Stimulated activated CD4-positive, alpha-beta T cell treated with anti-CD3 and anti-CD28 coated beads, Interleukin-1b, Interleukin-23, amount 100 ng/mL, for 48 hours (primary cell): ENCODE measurements at places on chromosomes 7 and 10.

DNA sequence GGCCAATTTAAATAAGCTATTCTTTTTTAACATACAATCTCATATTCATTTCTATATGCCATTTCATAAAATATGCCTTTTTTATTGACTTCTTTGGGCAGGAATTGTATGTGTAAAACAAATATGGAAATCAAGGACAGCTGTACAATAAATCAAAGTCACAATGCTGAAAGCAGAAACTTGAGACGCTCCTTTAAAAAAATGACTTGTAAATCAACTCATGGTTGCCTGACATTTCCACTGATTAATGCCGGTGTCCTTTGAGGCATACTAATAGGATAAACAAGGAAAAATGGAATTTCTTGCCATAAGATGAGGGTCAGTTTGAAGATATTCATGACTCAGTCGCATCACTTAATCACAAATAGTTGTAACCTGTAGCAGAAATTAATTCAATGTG lies 247.4 kb upstream of the TEX47 start:
- DNase-seq: no peak

GRCh38 chr7:151658778-151659177 lies 139.1 kb upstream of the RHEB start:
- no peak for DNase-seq

GRCh38 chr10:69733791-69734261 lies 67.9 kb upstream of the COL13A1 start:
- no peak for DNase-seq

GRCh38 chr7:140196361-140197217 lies 19.8 kb upstream of the KDM7A start:
- DNase-seq: no peak

- DNase-seq: no peak
Observed at GRCh38 chr10:17418249-17418648, 36.1 kb downstream of the ST8SIA6 start.

- DNase-seq: no peak
Observed at GRCh38 chr7:44768628-44769371, 20.2 kb downstream of the ZMIZ2 start.

- DNase-seq: peak; percentile 87
Observed at GRCh38 chr10:88091490-88092061, 228.2 kb downstream of the PTEN start.

DNA sequence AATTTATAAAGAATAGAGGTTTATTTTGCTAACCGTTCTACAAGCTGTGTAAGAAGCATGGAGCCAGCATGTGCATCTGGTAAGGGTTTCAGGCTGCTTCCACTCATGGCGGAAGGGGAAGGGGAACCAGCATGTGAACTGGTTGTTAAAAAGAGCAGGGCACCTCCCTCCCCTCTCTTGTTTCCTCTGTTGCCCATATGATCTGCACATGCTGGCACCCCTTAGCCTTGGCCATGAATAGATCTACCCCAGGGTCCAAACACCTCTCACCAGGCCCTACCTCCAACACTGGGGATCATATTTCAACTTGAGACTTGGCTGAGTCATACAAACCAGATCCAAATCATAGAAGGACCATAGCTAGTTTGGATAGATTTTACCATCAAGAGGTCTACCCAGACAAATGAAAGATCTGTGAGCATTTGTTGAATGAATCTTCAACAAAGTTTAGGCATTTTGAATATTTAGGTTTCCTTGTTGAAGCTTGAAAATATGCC lies 36.0 kb upstream of the NRP1 start:
- DNase-seq: no peak

GRCh38 chr7:47145186-47145725 lies 436.7 kb downstream of the TNS3 start:
- no peak for DNase-seq

- no peak for DNase-seq
Observed at GRCh38 chr7:117412946-117413559, 14.2 kb downstream of the ASZ1 start.

DNA sequence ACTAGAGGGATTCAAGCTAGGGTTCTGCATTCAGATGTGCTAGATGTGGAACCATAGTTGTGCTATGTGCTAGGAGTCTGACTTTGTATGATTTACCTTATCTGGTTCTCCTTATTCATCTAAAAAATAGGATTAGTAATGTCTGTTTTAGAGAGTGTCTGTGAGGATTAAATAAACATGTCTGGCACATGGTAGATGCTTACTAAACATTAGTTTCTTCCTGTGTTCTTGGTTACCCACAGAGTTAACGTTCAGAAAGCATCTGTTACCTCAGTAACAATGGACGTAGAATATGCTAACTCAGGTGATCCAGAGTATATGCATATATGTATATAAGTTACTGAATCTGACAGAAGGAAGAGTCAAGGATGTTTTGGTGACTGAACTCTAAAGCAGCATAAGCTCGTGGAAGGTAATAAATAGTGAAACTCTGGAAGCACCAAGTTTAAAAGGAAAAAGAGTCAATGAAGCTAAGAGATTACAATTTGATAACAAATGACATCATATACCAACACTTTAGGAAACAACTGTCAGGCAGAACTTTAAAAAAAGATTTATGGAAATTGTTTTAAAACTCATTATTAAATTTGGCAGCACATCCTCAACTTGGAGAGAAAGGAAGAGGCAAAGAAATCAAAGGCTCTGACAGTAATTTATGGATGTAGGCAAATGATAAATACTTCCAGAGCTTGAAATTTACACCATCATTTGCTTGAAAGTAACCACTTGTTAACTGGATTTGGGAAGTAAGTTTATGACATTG lies 127.0 kb downstream of the CCNY start:
- DNase-seq: no peak

- DNase-seq: no peak
Observed at GRCh38 chr10:82564353-82565196, 689.6 kb downstream of the NRG3 start.

GRCh38 chr10:75528392-75528791 lies 97.0 kb downstream of the LRMDA start:
- no peak for DNase-seq

- DNase-seq: no peak
Observed at GRCh38 chr7:64873155-64873500, 29.9 kb upstream of the ZNF273 start.

GRCh38 chr10:45557275-45557905 lies 115.2 kb downstream of the ZFAND4 start:
- no peak for DNase-seq

DNA sequence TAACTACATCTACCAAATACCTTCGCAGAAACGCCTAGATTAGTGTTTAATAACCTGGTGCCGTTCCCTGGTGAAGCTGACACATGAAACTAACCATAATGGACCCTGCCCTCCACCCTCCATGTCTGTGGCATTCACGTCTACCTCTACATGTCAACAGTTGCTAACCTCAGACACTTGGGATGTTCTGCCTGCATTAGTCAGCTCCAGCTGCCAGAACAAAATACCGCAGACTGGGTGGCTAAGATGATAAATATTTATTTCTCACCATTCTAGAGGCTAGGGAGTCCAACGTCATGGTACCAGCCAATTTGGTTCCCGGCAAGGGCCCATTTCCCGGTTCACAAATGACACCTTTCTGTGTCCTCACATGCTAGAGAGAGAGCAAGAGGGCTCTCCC lies 118.5 kb upstream of the CHST15 start:
- no peak for DNase-seq

DNA sequence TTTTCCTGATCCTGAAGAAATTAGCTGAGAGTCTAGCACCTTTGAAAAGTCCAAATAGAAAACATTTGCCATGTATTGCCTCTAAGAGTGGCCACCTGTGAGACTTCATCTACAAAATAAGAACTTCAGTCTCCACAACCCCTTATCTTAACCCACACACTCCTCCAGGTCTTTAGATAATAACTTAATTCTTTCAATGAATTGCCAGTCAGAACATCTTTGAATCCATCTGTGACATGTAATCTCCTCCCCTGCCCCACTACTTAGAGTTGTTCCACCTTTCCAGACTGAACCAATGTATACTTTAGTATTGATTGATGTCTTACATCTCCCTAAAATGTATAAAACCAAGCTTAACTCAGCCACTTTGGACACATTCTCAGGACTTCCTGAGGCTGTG lies 84.4 kb upstream of the FAM171A1 start:
- DNase-seq: no peak

GRCh38 chr7:156504687-156505545 lies 135.7 kb upstream of the RNF32 start:
- DNase-seq: no peak

GRCh38 chr10:73871295-73872189 lies 2.8 kb downstream of the CAMK2G start:
- no peak for DNase-seq

- DNase-seq: no peak
Observed at GRCh38 chr7:113548137-113548536, 370.7 kb downstream of the PPP1R3A start.

DNA sequence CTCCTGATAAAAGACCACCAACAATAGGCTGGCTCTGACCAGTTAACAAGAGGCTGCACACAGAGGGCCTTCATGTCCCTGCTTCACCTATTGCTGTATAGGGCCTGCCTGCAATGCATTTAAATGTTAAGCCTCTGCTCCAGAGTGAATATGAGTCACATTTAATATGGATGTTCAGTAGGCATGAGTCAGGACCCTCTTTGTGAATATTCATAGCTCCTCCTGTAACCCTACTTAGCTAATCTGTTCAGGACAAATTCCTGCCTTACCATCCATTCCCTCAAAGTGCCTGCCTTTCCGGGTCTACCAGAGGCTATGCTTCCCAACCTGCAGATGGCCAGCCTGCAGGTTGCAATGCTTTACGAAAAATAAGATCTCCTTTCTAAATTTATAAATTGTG lies 32.5 kb downstream of the ARHGAP22 start:
- DNase-seq: no peak

DNA sequence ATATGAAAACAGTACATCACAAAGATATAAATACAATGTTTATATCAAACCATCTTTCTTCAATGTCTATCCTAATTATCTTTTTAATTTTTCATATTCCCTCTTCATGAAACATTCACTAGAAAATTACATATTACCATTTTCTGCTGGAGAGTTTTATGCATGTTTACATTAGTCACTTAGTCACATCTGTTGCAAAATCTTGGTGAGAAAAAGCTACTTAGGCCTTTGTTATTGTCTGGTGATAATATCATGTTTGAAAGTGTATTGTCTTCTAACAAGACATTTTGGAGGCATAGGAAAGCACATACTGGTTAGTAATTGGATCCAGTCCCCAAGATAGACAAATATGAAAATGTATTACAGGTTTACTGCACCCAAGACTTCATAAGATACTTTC lies 163.6 kb downstream of the GNAI1 start:
- no peak for DNase-seq

GRCh38 chr10:62068464-62068863 lies 167.0 kb downstream of the ARID5B start:
- no peak for DNase-seq

DNA sequence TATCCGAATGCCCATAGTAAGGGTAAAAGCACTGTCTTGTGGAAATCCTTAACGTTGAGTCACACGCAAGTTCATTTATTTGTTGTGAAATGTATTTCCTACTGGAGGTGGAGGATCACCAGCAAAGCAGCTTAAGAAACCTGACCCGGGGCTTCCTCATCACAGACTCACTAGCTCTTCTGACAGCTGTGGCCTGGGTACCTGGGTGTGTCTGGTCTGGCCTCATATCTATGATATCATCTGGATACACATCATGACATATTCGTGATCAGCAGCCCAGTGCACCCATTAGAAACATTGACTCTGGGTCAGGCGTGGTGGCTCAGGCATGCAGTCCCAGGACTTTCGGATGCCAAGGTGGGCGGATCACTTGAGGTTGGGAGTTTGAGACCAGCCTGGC lies 8.8 kb downstream of the DRGX start:
- DNase-seq: no peak

DNA sequence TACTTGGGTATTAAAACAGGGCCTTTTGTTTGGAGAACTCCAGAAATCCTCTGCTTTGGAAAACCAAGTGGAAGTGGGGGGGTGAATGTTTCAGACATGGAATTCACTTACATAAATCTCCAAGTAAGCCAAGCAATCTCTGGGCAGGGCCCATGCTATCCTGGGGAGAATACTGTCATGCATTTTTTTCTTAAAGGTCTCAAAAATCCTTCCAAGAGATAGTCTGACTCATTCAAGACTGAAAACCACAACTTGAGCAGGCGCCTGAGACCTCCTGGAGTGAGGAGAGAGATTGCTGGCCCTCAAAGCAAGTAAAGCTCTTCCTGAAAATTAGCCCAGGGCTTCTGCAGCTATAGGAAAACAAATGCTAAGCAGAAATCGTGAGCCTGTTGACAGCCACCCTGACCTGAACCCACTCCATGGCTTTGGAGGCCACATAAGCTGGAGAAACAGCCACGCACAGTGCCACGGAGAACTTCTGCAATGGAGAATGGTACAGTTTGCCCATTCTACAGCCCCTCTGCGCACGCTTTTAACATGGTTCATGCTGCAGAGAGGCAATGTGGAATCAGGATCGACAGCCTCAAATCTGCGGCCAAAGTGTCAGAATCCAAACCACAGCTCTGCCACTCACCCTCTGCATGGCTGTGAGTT lies 203.1 kb upstream of the AUTS2 start:
- no peak for DNase-seq

DNA sequence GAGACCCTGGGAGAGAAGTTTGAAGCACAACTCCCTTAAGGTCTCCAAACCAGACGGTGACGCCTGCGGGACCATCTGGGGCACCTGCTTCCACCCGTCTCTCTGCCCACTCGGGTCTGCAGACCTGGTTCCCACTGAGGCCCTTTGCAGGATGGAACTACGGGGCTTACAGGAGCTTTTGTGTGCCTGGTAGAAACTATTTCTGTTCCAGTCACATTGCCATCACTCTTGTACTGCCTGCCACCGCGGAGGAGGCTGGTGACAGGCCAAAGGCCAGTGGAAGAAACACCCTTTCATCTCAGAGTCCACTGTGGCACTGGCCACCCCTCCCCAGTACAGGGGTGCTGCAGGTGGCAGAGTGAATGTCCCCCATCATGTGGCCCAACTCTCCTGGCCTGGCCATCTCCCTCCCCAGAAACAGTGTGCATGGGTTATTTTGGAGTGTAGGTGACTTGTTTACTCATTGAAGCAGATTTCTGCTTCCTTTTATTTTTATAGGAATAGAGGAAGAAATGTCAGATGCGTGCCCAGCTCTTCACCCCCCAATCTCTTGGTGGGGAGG lies 10.8 kb downstream of the SERPINE1 start:
- no peak for DNase-seq

GRCh38 chr7:79465551-79465950 lies 12.1 kb upstream of the MAGI2 start:
- no peak for DNase-seq

DNA sequence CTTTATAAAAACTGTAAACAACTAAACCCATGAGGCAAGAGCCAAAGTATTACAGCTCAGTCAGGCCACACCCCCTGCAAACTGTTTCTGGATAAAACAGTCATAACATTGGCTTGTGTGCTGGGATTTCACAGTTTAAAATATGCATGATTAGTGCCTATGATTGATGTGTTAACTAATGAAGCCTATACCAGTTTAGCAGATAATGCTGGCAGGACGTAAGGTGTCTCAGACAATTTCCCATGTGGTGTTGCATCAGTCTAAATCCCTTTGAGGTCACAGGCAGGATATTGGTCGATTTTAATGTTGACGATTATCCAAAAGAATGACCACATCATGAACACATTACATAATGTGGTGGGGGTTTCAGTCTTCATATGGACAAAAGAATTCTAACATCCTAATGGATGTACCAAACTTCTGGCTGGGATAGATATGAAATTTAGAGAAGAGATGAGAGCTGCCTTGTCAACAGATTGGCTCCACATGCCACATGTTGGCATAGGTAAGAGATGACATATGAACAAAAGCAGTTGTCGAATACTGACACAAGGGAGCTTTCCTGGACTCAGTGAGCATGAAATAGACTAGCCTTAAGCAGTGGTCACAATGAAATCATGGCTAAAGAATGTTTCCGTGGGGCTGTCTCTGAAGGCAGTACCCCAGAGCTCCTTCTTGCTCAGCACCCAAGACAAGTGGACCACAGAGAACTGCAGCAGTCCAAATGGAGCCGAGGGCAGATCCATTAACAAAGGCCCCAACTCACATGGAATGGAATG lies 445.6 kb downstream of the GFRA1 start:
- no peak for DNase-seq
